ENCODE measurements at places on chromosomes 11 and 22. TPM values are rescaled to one million over a fixed set of nuclear protein-coding genes. Genes with fewer than 3 reads are reported as not detected.

DNA sequence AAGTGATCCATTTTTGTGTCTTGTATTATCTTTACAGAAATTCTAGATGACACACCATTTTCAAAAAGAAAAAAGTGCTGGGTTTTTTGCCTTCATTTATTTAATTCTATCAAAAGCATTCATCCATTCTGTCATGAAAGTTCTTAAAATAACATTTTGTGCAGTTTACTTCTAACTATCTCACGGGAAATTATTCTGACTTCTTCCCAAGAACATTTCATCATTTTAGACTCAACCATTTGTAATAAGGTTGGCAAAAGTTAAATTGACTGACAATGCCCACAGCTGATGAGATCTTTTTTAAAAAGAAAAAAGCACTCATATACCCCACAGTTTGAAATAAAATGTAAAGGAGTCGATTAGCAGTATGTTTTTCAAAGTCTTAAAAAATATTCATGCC, 68.5 kb downstream of the SBF2 start:
- no peak for DNase-seq

GRCh38 chr22:31730344-31730711, 19.6 kb downstream of the PRR14L start:
- no peak for DNase-seq

Gene KRTAP5-7
- total RNA-seq: 0.73 TPM

GRCh38 chr11:16979703-16980622, 34.3 kb downstream of the PLEKHA7 start:
- DNase-seq: no peak

GRCh38 chr11:119739021-119739703, 10.2 kb upstream of the NECTIN1 start:
- peak; percentile 81 for DNase-seq

Gene RAB30
- 5.9 TPM for total RNA-seq

Gene EHF
- 226 TPM for total RNA-seq

GRCh38 chr11:9470765-9471164, 10.0 kb downstream of the ZNF143 start:
- DNase-seq: no peak

GRCh38 chr11:71124127-71124526, 128.2 kb downstream of the SHANK2 start:
- no peak for DNase-seq

DNA sequence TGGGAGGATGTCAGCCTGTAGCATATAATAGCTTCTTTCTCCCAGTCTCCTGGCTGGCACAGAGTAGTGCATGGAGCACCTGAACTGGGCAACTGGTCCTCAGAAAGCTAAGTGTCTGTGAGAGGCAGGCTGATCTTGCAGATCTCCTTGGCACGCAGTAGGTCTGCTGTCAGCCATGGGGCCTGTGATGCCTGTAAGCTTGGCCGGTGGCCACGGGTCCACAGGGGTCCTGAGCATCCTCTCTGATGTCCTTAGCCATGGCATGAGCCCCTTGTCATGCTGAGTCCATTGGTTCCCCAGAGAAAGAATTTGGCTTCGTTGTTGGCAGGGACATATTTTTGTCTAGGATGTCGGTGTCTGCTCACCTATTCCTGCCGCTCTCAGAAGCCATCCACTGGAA, 25.0 kb downstream of the AMPD3 start:
- no peak for DNase-seq

DNA sequence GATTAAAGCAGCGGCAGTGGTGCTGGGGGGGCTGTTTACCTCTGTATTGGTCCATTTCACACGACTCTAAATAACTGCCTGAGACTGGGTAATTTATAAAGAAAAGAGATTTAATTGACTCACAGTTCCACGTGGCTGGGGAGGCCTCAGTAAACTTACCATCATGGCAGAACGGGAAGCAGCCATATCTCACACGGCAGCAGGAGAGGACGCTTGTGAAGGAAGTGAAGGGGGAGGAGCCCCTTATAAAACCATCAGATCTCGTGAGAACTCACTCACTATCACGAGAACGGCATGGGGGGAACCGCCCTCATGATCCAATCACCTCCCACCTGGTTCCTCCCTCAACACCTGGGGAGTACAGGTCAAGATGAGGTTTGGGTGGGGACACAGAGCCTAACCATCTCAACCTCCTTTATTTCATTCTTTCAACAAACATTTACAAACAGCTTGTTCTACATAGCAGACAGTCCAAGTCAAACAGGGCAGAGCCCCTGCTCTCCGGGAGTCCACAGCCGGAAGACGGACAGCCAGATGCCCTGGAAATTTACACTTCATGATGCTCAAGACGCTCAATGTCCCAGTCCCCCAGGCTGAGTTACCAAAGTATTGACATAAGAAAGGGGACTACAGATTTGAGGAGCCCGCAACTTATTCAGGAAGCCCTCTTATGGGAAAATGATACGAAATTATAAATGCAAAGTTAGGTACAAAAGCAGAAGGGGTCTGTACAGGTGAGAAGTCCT, 26.3 kb upstream of the HMGXB4 start:
- peak; percentile 8 for DNase-seq

Gene IGLL1
- not detected for total RNA-seq

- no peak for DNase-seq
Measured at GRCh38 chr11:9001736-9002135, 2.1 kb downstream of the NRIP3 start.

- no peak for DNase-seq
Measured at GRCh38 chr11:130872981-130873380, 43.3 kb downstream of the SNX19 start.

Gene DNAL4
- 16.8 TPM for total RNA-seq

Gene VSTM5
- 1.1 TPM for total RNA-seq

- DNase-seq: no peak
Measured at GRCh38 chr11:8917157-8917825, 6.3 kb downstream of the AKIP1 start.

GRCh38 chr11:117849781-117850414, 25.4 kb upstream of the FXYD2 start:
- DNase-seq: no peak

DNA sequence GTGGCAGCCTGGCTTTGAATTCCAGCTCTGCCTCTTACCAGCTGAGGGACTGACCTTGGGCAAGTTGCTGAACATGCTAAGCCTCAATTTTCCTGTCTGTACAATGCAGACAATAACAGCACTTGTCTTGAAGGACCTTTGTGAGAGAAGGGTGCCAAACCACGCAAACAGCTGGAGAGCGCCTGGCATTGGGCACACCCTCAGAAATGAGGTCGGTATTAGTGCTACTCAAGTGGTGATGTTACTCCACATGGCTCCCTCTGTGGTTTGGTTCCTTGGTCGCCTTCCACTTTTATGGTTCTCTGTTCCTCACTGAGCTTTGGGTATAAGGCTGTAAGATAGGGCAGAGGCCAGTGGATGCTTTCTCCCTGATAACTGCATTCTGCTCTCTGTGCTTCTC, 8.2 kb downstream of the UBASH3B start:
- DNase-seq: no peak

Gene DKK3
- total RNA-seq: 19.5 TPM

GRCh38 chr11:699116-699508, 3.5 kb downstream of the TMEM80 start:
- no peak for DNase-seq

- no peak for DNase-seq
Measured at GRCh38 chr11:2797121-2797711, 88.4 kb downstream of the CDKN1C start.

Gene OR2AG1
- total RNA-seq: not detected

DNA sequence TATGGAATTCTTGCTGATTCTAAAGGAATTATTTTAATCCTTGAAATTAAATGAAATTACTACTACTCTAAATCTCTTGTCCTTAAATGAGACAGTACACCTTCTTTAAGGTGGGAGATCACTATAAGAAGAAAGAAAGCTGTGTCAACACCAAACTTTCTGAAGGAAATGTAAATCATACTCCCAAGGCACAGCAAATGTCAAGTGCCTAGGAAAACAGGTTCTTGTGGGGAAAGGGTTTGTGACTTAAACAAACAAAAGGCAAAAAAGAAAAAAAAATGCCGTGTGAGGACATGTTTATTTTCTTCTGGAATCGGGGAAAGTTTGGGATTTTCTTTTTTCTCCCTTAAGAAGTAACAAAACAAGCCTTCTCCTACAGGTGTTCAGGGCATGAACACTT, 745.1 kb downstream of the DLG2 start:
- DNase-seq: no peak

DNA sequence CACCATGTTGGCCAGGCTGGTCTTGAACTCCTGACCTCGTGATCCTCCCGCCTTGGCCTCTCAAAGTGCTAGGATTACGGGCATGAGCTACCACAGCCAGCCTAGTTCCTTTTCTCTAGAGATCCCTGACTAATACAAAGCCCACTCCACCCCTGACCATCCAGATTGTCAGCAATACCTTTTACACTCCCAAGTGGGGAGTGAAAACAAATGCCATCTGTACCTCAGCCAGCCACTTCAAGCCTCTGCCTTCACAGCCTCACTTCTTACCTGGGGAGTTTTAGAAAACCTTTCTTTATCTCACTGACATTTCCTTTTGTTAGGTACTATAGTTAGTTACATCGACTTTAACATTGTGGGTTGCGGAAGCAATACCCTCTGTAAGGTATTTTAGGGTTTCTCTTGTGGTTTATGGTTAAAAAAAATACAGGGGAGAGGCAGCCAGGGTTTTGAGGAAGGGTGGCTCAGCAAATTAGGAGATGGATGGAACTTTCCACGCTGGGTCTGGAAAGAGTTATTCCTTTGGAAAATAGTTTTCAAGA, 8.9 kb downstream of the TOM1 start:
- DNase-seq: no peak

DNA sequence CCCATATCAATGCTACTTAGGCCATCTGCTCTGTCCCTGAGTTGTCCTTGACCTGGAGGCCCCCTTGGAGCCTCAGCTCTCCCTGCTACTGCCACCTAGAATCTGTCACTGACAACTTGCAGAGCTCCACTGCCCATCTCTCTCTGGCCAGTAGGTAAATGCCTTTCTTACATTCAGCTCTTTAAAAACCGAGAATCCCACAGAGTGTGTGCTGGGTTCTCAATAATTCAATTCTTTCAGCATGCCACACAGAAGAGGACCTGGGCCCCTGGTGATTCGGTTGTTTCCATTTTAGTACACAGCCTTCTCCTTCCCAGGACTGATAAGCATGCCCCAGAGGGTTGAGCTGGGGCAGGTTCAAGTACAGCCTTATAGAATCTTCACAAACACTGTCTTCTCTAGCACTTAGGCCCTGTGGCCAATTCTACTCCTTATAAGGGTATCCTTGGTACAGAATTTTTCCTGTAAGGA, 22.0 kb upstream of the IPO7 start:
- no peak for DNase-seq

DNA sequence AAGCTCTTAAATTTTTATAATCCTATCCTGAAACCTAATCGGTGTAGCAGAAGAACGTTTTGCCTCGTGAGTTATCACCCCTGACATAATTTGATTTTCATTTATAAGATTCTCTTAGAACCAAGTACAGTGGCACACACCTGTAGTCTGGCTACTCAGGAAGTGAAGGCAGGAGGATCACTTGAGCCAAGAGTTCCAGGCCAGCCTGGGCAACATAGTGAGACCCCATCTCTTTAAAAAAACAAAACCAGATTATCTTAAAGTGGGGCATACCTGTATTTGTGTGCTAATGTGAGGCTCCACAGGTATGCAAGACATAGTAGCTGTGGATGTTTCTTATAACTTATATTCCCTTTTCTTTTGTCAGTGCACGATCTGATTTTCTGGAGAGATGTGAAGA, 19.0 kb downstream of the ZFTA start:
- no peak for DNase-seq

Gene RIMBP3B
- total RNA-seq: not detected

DNA sequence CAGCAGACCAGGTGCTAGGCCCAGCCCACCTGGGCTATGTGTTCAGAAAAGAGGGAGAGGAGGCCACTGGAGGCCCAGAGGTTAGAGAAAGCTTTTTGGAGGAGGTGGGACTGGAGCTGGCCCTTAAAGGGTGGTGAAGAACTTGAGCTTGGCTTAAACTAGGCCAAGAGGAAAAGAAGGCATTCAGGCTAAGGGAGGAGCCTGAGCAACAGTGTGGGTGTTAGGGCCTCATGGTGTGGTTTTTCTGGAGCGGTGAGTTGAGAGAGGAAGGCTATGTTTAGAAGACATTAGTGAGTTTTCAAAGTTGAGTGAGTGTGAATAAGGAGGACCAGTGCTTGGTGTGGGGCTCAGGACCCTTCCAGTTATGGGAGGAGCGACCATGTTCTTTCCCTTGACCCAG, 6.2 kb downstream of the TAF6L start:
- DNase-seq: no peak

- peak; percentile 63 for DNase-seq
Measured at GRCh38 chr22:38016182-38017151, 32.1 kb upstream of the SOX10 start.

Gene OR5L1
- total RNA-seq: not detected

DNA sequence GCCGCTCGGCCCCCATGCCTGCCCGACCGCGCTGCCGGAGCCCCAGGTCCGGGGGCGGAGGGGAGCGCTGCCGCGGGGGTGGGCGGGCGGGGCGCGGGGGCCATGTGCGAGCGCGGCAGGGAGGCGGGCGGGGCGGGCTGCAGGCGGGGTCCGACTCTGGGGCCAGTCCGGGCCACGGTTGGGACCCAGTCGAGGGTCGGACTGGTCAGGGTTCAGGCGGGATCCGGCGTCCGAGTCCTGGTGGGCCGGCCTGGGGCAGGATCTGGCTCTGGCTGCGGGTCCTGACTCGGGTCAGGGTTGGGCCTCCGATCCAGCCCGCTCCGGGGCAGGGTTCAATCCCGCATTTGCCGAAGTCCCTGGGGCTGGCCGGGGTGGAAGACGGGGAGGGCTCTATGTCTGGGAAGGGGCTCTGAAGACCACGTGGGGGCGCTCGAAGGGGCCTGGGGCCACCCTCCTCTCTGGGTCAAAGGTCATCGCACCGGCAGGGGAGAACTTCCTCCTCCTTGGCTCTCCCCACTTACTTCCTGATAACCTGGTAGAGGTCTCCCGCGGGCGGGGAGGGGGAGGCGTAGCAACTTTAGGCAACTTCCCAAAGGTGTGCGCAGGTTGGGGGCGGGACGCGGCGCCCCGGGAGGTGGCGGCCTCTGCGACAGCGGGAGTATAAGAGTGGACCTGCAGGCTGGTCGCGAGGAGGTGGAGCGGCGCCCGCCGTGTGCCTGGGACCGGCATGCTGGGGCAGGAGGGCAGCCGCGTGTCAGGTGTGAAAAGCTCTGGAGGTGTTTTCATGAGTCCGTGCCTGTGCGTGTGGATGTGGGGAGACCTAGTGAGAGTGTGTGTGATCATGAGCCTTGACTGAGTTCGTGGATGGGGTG, 603 bp downstream of the ESRRA start:
- peak; percentile 88 for DNase-seq

DNA sequence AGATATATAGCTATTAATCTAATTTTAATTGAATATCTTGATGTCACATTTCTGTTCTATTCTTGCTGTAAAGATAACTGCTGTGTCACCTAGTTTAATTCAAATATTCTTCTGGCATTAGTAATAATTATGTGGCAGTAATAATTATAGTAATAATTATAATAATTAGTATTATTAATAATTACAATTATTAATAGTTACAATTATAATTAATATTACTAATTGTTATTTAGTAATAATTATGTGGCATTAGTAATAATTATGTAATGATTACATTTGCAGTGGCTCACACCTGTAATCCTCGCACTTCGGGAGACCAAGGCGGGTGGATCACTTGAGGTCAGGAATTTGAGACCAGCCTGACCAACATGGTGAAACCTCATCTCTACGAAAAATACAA, 1.6 kb upstream of the TRIM5 start:
- DNase-seq: no peak

GRCh38 chr11:31995525-31996094, 95.3 kb upstream of the RCN1 start:
- no peak for DNase-seq
